ENCODE measurements at places on chromosomes 6 and 20. TPM values are rescaled to one million over a fixed set of nuclear protein-coding genes. Genes with fewer than 3 reads are reported as not detected.

The NKAIN4 gene
- not detected for total RNA-seq

The MCHR2 gene
- total RNA-seq, result not detected

The EGFL8 gene
- 0.97 TPM for total RNA-seq

The FNDC11 gene
- total RNA-seq, result 0.97 TPM

The PDE7B gene
- 3.9 TPM for total RNA-seq

The ENPP5 gene
- 0.43 TPM for total RNA-seq

The TNNC2 gene
- total RNA-seq, result 0.32 TPM

The SLC35D3 gene
- total RNA-seq, result not detected

The HLA-DPA1 gene
- 0.97 TPM for total RNA-seq

The C20orf173 gene
- total RNA-seq, result not detected

The TBX18 gene
- total RNA-seq, result 3.0 TPM

The HSPA1A gene
- 77.0 TPM for total RNA-seq

The WFDC12 gene
- not detected for total RNA-seq

The PI3 gene
- total RNA-seq, result not detected

The KCNB1 gene
- not detected for total RNA-seq

The CDSN gene
- total RNA-seq, result not detected

The ACTR5 gene
- 6.4 TPM for total RNA-seq

The BPIFB2 gene
- not detected for total RNA-seq

The PBX2 gene
- 35.4 TPM for total RNA-seq

The SLC16A10 gene
- total RNA-seq, result not detected

The C2 gene
- total RNA-seq, result 1.3 TPM

The CALHM4 gene
- total RNA-seq, result not detected

The LY86 gene
- not detected for total RNA-seq

The DEFB124 gene
- total RNA-seq, result not detected

The ARHGAP40 gene
- not detected for total RNA-seq

The HLA-DRB5 gene
- not detected for total RNA-seq

The COL9A1 gene
- total RNA-seq, result not detected

The DEFB115 gene
- not detected for total RNA-seq

The BEND3 gene
- 3.5 TPM for total RNA-seq

The MYT1 gene
- total RNA-seq, result not detected

The PDYN gene
- not detected for total RNA-seq

The PSMB9 gene
- total RNA-seq, result 59.6 TPM

The RNF144B gene
- total RNA-seq, result 0.97 TPM

The MYLK4 gene
- total RNA-seq, result 0.64 TPM

The SLC22A3 gene
- total RNA-seq, result 1.3 TPM

The SMIM8 gene
- total RNA-seq, result 4.8 TPM

The MRAP2 gene
- not detected for total RNA-seq

The VGLL2 gene
- not detected for total RNA-seq

The BYSL gene
- total RNA-seq, result 20.7 TPM

The LGSN gene
- 0.32 TPM for total RNA-seq

The GHRH gene
- total RNA-seq, result not detected

The PPP1R14C gene
- not detected for total RNA-seq

The ME1 gene
- 39.7 TPM for total RNA-seq

The ZSCAN16 gene
- 3.2 TPM for total RNA-seq

The MYH7B gene
- total RNA-seq, result under 0.01 TPM

The WFDC10B gene
- total RNA-seq, result not detected

The TRMT11 gene
- 29.6 TPM for total RNA-seq

The BPIFA1 gene
- not detected for total RNA-seq

The BPI gene
- not detected for total RNA-seq

The ZNF391 gene
- total RNA-seq, result 0.32 TPM
